ENCODE measurements at places on chromosomes 11 and 22. TPM values are rescaled to one million over a fixed set of nuclear protein-coding genes. Genes with fewer than 3 reads are reported as not detected.

DNA sequence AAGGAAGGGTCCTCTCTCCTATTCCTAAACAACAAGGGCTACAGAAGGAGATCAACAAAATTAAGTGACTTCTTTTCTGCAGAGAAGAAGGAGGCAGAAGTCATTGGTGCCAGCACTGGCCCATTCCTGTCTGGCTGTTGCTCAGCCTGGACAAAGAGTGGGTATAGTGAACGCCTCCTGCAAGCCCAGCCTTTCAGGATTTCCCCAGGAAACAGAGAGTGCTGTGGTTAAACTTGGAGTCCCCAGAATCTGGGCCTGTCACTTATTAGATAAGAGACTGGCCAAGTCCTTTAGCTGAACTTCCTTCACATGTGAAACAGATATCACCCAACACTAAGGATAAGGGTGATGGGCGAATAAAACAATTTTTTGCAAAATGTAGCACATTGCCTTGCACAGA, 10.9 kb downstream of the TST start:
- H3K27ac ChIP-seq: no peak overlapping the region
- no peak overlapping the region for H3K4me3 ChIP-seq
- no peaks in the 10 kb centered on the region for H3K4me1 ChIP-seq
- H3K36me3 ChIP-seq: peaks cover 8% of the 10 kb centered on the region

DNA sequence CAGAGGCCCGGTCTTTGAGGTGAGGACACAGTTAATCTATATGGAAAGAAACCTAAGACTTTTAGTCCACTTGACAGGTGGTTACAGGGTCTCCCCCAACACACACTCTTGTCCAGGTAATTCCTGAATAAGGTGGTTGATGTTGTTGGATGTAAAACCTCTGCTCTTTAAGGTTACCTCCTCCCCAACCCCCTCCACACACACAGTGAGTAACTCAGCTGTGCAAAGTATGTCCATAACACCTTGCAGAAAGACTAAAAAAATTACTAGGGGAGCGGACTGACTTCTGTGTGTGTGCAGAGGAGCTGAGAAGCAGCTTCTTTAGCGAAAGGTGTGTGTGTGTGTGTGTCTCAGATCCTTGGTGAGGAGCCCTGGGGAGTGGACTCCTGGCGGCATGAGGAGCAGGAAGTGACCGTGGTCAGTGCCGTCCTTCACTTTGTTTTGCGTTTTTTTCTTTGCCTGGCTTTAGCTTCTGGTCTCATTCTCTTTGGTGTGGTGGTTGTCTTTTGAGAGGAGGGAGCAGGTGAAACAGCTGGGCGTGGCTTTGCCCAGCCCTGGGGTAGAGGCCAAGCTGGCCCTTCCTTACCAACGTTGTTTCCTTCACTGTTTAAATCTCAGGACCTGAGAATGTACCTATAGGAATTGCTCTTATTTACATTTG, 1.7 kb downstream of the ZBED4 start:
- no peak overlapping the region for H3K27ac ChIP-seq
- H3K4me3 ChIP-seq: no peak overlapping the region
- H3K36me3 ChIP-seq: no peaks in the 10 kb centered on the region
- peaks cover 5% of the 10 kb centered on the region for H3K4me1 ChIP-seq
- no peaks in the 10 kb centered on the region for H3K27me3 ChIP-seq

Gene TYR
- not detected for polyA plus RNA-seq

- no peak for DNase-seq
- H3K36me3 ChIP-seq: no peaks in the 10 kb centered on the region
- H3K27me3 ChIP-seq: no peaks in the 10 kb centered on the region
- no peak overlapping the region for H3K4me3 ChIP-seq
- H3K4me1 ChIP-seq: no peaks in the 10 kb centered on the region
Measured at GRCh38 chr11:69367211-69367964, 73.4 kb downstream of the MYEOV start.

DNA sequence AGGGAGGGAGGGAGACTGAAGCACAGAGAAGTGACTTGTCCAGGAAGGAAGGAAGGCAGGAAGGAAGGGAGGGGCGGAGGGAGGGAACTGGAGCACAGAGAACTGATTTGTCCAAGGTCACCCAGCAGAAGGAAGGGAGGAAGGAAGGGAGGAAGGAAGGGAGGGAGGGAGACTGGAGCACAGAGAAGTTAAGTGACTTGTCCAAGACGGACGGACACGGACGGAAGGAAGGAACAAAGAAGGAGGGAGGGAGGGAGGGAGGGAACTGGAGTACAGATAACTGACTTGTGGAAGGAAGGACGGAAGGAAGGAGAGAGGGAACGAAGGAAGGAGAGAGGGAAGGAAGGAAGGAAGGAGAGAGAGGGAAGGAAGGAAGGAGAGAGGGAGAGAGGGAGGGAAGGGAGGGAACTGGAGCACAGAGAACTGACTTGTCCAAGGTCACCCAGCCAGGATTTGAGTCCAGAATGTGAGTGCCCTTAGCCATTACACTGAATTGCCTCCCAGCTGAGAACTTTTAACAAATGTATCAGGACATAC, 1.5 kb downstream of the SLC35F2 start:
- no peak for DNase-seq
- no peaks in the 10 kb centered on the region for H3K4me1 ChIP-seq
- peak overlapping the region; percentile 87 for H3K4me3 ChIP-seq
- H3K27ac ChIP-seq: peak overlapping the region; percentile 41
- no peaks in the 10 kb centered on the region for H3K27me3 ChIP-seq

Gene LDHAL6A
- polyA plus RNA-seq: not detected

DNA sequence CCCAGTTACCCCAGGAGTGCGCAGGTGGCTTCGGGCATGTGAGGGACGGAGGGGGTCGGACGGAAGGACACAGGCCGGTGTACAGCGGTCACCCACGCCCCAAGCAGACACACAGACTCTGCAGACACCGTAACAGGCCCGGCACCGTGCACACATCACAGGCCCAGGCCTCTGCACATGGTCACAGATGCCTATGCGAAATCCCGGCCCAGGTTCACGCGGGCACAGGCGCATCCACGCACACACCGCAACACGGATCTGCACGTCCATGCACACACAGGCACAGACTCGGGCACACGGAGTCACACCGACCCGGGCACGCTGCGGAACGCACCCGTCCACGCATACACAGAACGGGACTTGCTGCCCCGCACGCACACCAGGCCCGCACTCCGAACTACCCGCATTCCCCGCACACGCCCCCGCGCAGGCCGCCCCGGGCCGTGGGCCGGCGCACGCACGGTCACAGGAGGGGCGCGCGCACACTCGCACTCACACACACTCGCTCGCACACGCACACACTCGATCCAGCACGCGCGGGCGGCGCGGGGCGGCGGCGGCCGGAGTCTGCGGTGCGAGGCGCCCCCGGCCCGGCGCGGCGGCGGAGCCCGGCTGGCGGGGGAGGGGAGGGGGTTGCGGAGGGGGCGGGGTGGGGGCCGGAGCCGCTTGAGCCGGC, at the start of gene MGAT3:
TSS of gene MGAT3 (plus strand) at position 491 of the 676 bp plus-strand sequence. CDS start 30,336 bp downstream, outside the sequence.
- peak within 1 kb of the TSS; percentile 49 for H3K4me3 ChIP-seq
- no peak for DNase-seq
- H3K27me3 ChIP-seq: peaks cover 17% of the 10 kb centered on the region
- no peaks in the 10 kb centered on the region for H3K36me3 ChIP-seq
- peaks cover 4% of the 10 kb centered on the region for H3K4me1 ChIP-seq

Gene MRGPRD
- not detected for polyA plus RNA-seq

DNA sequence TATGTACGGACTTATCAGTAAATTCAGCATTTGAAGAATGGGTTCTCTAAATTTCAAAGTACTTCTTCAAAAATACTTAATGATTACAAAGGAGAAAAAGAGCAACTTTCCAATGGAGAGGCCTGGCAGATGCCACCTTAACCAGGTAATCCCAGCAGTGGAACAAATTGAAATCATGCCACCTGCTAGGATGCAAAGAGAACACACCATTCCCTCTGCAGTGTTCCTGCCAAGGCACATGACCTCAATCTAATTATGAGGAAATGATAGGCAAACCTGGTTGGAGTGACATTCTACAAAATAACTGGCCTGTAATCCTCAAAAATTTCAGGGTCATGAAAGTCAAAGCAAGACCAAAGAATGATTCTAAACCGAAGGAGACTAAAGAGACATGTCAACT, 21.5 kb downstream of the TNRC6B start:
- H3K4me1 ChIP-seq: peaks cover 13% of the 10 kb centered on the region
- H3K27ac ChIP-seq: no peak overlapping the region
- peaks cover 2% of the 10 kb centered on the region for H3K36me3 ChIP-seq
- H3K4me3 ChIP-seq: no peak overlapping the region

DNA sequence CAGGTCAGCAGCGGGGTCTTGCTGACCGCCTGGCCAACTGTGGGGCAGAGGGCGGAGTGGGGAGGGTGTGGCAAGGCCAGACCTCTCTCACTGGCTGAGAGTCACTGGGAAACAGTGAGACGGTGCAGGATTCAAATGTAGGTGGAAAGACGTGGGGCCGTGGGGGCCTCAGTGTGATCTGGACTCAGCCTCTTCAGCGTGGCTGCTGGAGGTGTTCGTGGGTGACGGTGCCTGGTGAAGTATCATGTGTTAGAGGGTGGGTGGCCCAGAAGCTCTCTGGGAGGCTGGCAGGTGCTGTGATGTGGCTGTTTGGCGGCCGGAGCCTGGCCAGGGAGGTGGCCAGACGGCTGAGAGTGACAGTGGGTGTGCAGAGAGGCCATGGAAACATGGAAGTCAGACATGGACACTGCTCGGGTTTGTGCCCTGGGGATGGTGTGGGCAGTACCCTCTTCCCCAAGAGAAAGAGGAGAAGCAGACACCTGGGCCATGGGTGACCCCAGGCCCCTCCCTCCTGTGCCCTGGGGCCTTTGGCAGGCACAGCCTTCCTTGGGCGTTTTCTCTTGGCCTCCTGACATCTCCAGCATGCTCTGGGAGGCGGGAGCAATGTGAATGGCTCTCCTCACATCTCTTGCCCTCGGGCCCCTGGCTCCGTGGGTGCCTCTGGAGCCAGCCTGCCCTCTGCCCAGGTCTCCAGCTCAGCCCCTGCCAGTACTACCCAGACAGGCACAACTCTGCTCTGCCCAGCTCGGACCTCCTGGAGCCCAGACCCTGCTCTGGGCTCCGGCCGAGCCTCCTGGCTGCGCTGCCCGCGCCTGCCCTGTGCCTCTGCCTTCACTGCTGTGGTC, 10.1 kb upstream of the ACR start:
- no peak for DNase-seq
- peaks cover 3% of the 10 kb centered on the region for H3K27me3 ChIP-seq
- H3K36me3 ChIP-seq: no peaks in the 10 kb centered on the region

- no peaks in the 10 kb centered on the region for H3K27me3 ChIP-seq
- DNase-seq: no peak
- H3K27ac ChIP-seq: no peak overlapping the region
- H3K4me1 ChIP-seq: no peaks in the 10 kb centered on the region
- H3K4me3 ChIP-seq: no peak overlapping the region
- H3K36me3 ChIP-seq: no peaks in the 10 kb centered on the region
Measured at GRCh38 chr11:22441831-22442230, 103.7 kb downstream of the SLC17A6 start.

- peak overlapping the region; percentile 74 for H3K4me3 ChIP-seq
- H3K27me3 ChIP-seq: no peaks in the 10 kb centered on the region
- no peak for DNase-seq
- H3K27ac ChIP-seq: peak overlapping the region; percentile 76
- H3K4me1 ChIP-seq: peaks cover 10% of the 10 kb centered on the region
Measured at GRCh38 chr11:57335023-57335342, 709 bp downstream of the SSRP1 start.

Gene NECTIN1
- 3.6 TPM for polyA plus RNA-seq

Gene CDCA5
- 19.3 TPM for polyA plus RNA-seq

DNA sequence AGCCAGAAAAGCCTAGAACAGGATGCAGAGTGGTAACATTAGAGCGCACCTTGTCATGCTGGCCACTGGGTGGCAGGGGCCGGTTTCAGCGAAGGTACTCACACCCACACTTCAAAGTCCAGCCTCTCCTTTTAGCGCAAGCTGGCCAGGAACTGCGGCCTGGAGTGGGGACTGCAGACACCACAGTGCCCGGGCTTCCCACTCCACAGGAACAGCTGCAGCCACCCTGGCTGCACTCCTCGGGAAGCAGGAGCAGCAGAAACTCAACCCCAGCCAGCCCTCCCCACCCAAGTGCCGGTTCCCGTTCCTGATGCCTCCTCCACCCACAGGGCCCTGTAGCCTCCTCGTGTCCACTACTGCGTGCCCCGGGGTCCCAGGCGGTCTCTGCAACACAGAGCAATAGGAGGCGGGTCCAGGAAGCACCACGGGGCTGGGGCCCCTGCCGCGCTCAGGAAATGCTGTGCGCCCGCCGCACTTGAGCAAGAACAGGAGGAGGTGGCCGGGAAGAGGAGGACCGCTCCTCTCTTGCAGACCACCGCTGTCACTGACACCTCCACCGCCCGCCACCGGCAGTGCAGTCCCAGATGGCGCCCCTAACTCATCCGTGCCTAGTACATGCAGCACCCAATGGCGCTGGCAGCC, 2.2 kb downstream of the RFPL2 start:
- H3K36me3 ChIP-seq: no peaks in the 10 kb centered on the region
- no peak overlapping the region for H3K27ac ChIP-seq
- DNase-seq: peak; percentile 84
- peaks cover 12% of the 10 kb centered on the region for H3K27me3 ChIP-seq
- peaks cover 10% of the 10 kb centered on the region for H3K4me1 ChIP-seq

Gene BAIAP2L2
- 395 TPM for polyA plus RNA-seq

Gene FAM180B
- polyA plus RNA-seq: not detected

DNA sequence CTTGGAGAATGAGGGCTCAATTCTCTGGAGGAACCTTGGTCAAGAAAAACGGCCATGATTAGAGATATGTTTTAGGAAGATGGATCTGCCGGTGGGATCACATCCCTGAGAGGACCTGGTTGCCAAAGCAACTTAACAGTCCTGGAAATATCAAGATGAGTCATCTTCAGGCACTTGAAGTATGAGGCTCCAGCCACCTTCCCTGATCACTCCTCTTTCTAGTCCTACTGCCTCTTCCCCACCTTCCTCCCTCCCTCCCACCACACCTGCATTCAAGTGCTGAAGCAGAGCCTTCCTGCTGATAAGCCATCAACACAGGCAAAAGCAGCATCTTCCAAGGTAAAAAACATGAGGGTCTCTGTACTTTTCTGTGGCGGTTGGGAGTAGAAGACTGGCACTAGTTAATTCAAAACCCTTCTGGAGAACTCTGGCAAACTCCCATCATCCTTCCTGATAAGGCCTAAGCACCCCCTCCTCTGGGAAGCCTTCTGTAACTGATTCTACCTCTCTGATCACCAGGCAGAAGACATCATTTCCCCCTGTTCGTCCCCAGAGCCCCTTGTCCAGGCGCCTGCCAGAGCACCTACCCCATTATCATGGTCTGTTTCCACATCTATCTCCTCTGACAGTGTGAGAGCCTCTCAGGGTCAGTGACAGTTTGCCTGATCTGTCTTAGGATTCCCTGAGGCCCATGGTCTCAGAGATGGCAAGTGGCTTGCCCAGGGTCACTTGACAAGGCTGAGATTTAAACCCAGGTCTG, 79.8 kb downstream of the CLPB start:
- DNase-seq: no peak
- no peaks in the 10 kb centered on the region for H3K4me1 ChIP-seq
- no peaks in the 10 kb centered on the region for H3K27me3 ChIP-seq

- DNase-seq: no peak
- H3K4me1 ChIP-seq: no peaks in the 10 kb centered on the region
- H3K27me3 ChIP-seq: no peaks in the 10 kb centered on the region
- no peak overlapping the region for H3K4me3 ChIP-seq
- no peak overlapping the region for H3K27ac ChIP-seq
Measured at GRCh38 chr11:79617561-79617960, 176.7 kb upstream of the TENM4 start.

Gene ISX
- polyA plus RNA-seq: 131 TPM

GRCh38 chr11:9772218-9772617, 108.3 kb downstream of the SWAP70 start:
- H3K27ac ChIP-seq: no peak overlapping the region
- no peaks in the 10 kb centered on the region for H3K27me3 ChIP-seq
- no peaks in the 10 kb centered on the region for H3K36me3 ChIP-seq

Measured in small intestine (tissue), 16 donors.